RWPE2 (cell line): ENCODE measurements at places on chromosomes 16 and 17.
A peak's percentile ranks its signal among the peaks of the same experiment; 100 is the strongest.

GRCh38 chr16:81138831-81139557 is 42.8 kb upstream of the GCSH start:
- no peak overlapping the region for H3K27ac ChIP-seq
- H3K4me3 ChIP-seq = no peak overlapping the region
- no peaks in the 10 kb centered on the region for H3K27me3 ChIP-seq
- peaks cover 7% of the 10 kb centered on the region for H3K4me1 ChIP-seq
- no peak for DNase-seq

DNA sequence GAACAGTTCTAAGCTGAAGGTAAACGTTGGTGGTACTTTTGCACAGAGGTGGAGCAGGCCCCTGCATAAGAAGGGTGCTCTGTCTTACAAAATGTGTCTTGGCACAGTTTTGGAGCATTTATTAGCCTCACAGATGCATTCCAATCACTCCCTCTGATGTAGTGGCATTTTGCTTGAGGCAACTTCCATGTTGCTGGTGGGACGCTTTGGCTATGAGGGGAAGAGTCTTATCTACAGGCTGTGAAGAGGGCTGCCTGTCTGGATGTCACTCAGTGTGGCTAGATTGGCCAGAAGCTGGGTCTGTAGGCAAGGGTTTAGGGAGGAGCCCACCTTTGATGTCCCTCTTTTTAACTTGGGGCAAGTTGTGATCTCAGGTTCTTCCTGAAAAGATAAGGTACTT is 2.6 kb upstream of the RARA start:
- peaks cover 27% of the 10 kb centered on the region for H3K36me3 ChIP-seq
- H3K27me3 ChIP-seq = no peaks in the 10 kb centered on the region
- peaks cover 49% of the 10 kb centered on the region for H3K4me1 ChIP-seq
- H3K27ac ChIP-seq = peak overlapping the region; percentile 97

DNA sequence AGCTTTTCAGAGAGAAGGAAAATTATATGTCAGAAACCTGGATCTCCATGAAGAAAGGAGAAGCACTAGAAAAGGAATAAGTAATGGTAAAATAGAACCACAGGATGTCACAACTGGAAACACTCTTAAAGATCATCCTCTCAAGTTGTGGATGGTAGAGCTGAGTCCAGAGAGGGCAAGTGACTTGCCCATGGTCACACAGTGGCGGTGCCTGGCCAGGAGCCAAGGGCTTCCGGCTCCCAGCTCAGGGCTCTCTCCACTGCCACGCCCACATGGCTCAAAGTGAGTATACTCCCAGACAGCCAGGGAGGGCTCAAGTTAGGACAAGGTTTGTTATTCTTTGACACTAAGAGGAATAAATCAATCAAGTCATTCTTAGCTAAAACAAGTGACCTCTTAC is 159.8 kb downstream of the COPRS start:
- no peak overlapping the region for H3K27ac ChIP-seq
- H3K36me3 ChIP-seq = no peaks in the 10 kb centered on the region

DNA sequence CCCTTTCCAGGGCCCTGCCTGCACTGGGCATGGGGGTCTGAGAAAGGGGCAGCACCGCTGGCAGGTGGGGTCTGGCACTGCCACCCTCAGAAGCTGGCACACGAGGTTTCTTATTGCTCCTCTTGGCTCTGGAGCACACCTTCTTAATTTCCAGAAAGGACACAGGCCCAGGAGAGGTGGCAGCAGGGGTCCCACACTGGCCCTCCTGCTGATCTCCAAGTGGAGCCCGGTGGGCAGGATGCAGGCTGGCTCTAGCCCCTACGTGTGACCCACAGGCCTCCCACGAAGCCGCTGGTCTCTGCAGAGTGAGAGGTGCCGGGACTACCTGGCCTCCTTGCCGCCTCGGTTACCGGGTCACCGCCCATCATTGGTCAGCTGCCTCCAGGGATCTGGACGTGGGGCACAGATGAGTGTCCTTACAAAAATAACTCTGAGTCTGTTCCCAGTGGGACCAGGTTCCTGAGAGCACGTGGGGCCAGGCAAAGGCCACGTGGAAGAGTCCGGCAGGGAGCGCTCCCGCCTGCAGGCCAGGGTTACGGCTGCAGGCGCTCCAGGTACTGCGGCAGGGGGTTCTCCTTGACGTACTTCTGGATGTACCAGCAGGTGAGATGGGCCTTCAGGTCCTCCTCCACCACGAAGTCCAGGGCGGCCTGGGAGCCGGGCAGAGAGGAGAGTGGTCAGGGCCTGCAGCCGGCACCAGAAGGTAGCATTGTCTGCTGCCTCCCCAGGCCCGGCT is 10.3 kb downstream of the NATD1 start:
- no peak overlapping the region for H3K4me3 ChIP-seq
- H3K27me3 ChIP-seq = no peaks in the 10 kb centered on the region
- no peaks in the 10 kb centered on the region for H3K36me3 ChIP-seq
- no peak overlapping the region for H3K27ac ChIP-seq

DNA sequence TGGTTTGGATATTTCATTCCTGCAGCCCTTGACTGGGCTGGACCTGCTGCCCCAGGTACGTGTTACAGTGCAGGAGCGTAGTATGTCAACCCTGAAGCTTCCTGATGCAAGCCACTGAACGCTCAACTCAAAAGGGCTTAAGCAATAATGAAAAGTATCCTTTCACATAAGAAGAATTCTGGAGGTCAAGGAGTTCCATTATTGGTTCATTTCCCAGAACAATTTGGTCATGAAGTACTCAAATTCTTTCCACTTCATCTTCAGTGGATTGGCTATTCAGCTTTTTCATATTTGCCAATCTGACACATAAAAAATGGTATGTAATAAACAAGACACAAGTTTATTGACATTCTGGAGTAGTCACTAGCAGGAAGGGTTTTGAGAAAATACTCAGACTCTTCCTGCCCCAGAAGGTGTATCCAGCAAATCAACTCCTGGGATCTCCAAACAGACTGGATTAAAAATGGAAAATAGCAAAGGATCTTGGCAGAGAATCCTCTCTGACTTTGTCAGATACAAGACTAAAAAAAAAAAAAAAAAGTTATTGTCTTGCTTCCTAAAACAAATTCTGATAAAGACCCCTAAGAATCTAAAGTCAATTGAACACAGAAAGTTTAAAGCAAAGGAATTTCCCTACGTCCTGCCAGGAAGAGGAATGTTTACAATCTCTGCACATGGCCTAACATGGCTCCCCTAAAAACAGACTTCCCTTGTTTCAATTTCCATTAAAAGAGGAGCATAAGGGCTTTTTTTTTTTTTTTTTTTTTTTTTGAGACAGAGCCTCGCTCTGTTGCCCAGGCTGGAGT is 37.5 kb upstream of the WSB1 start:
- no peak overlapping the region for H3K4me3 ChIP-seq
- no peaks in the 10 kb centered on the region for H3K36me3 ChIP-seq
- H3K27me3 ChIP-seq = no peaks in the 10 kb centered on the region
- DNase-seq = no peak
- H3K27ac ChIP-seq = no peak overlapping the region
- H3K4me1 ChIP-seq = no peaks in the 10 kb centered on the region

DNA sequence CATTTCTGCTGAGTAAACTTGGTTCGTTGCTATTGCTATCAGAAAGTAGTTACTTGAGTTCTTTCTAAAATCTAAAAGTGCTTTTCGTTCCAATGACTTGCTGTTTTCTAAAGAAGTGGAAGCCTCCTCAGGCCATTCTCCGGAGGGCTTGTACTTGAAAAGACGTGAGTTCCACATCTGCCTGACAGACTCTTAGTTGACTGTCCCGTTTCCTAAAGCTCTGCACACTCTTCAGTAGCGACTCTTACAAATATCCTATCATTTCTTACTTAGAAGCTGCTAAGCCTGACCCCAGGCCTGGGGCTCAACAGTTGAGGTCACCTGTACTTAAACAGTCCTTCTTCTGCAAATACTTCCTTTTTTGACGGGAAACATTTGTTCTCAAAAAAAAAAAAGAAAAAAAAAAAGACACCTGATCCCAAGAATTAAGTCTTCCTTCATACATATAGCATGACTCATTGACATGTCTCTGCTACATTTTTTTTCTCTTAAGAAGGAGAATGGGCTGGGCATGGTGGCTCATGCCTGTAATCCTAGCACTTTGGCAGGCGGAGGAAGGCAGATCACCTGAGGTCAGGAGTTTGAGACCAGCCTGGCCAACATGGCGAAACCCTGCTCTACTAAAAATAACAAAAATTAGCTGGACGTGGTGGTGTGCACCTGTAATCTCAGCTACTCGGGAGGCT is 61.5 kb downstream of the DHRS7C start:
- peaks cover 7% of the 10 kb centered on the region for H3K36me3 ChIP-seq
- H3K4me1 ChIP-seq = peaks cover 7% of the 10 kb centered on the region
- H3K4me3 ChIP-seq = no peak overlapping the region
- DNase-seq = no peak
- peak overlapping the region; percentile 80 for H3K27ac ChIP-seq

- no peak for DNase-seq
- peaks cover 22% of the 10 kb centered on the region for H3K36me3 ChIP-seq
- H3K4me1 ChIP-seq = no peaks in the 10 kb centered on the region
- peak overlapping the region; percentile 74 for H3K27ac ChIP-seq
These were observed 518 bp downstream of the SH2B1 start for GRCh38 chr16:28863929-28864793.

DNA sequence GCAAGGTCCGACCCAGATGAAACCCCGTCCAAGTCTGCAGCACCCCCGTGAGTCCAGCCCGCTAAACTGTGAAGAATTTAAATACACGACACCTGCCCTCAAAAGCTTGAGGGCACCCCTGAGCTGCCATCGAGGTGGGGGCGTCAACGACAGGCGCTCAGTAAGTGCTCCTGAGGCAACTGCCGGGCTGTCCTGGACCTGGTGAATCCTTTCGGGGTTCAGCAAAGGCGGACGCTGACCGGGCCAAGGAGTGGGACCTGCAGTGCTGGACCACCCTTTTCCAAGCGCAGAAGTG is 512 bp upstream of the ENDOV start:
- no peak for DNase-seq
- H3K27me3 ChIP-seq = no peaks in the 10 kb centered on the region
- no peak overlapping the region for H3K27ac ChIP-seq
- peaks cover 3% of the 10 kb centered on the region for H3K4me1 ChIP-seq

GRCh38 chr17:50763716-50764475 is 3.4 kb downstream of the ANKRD40CL start:
- H3K4me3 ChIP-seq = no peak overlapping the region
- no peaks in the 10 kb centered on the region for H3K27me3 ChIP-seq
- peaks cover 6% of the 10 kb centered on the region for H3K4me1 ChIP-seq
- no peak overlapping the region for H3K27ac ChIP-seq
- no peaks in the 10 kb centered on the region for H3K36me3 ChIP-seq

DNA sequence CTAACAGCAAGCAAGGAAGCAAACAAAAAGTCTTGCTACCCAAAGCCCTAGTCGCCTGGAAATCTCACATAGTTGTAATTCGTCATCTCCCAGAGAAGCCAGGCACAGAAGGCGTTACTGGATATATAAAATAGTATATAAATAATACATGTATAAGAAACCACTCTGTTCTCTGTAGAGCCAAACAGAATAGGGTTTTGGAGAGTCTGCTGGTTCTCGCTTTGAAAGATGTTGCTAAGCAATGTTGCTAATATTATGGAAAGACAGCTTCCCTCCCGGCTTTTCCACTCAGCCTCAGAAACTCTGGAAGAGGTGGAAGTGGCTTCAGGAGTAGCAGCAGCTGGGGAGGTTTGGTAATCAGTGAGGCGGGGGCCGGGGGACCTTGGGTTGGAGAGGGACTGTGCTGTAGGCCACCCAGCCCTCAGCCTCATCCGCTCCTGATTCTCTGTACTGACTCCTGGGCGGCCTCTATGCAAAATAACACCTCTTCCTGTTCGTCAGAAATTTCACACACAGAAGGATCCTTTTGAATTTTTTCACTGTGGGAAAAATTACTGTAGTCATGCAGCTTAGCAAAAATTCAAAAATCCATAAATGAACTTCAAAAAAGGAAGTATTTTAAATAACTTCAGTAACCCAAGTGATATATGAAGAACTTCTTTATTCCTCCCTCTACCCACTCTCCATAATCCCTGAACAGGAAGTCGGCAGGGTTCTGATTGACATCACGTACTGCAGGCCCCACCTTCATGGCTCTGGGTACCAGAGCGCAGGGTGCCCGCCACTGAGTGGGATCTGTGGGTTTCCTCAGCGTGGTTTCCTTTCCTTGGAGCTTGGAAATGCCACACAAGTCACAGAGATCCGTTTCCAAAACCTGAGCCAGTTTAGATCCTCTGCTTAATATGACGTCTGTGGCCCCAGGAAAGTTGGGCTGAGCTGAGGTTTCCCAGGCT is 51.4 kb downstream of the RAP1GAP2 start:
- H3K36me3 ChIP-seq = no peaks in the 10 kb centered on the region
- no peaks in the 10 kb centered on the region for H3K27me3 ChIP-seq
- H3K4me3 ChIP-seq = no peak overlapping the region
- no peak overlapping the region for H3K27ac ChIP-seq
- H3K4me1 ChIP-seq = no peaks in the 10 kb centered on the region

GRCh38 chr16:51557670-51558069 is 406.6 kb upstream of the SALL1 start:
- DNase-seq = no peak
- no peaks in the 10 kb centered on the region for H3K27me3 ChIP-seq
- H3K4me1 ChIP-seq = peaks cover 26% of the 10 kb centered on the region
- H3K4me3 ChIP-seq = no peak overlapping the region
- H3K27ac ChIP-seq = peak overlapping the region; percentile 44

GRCh38 chr17:5915337-5915736 is 154.8 kb upstream of the WSCD1 start:
- no peaks in the 10 kb centered on the region for H3K4me1 ChIP-seq
- H3K27me3 ChIP-seq = no peaks in the 10 kb centered on the region
- no peak overlapping the region for H3K4me3 ChIP-seq
- DNase-seq = no peak

DNA sequence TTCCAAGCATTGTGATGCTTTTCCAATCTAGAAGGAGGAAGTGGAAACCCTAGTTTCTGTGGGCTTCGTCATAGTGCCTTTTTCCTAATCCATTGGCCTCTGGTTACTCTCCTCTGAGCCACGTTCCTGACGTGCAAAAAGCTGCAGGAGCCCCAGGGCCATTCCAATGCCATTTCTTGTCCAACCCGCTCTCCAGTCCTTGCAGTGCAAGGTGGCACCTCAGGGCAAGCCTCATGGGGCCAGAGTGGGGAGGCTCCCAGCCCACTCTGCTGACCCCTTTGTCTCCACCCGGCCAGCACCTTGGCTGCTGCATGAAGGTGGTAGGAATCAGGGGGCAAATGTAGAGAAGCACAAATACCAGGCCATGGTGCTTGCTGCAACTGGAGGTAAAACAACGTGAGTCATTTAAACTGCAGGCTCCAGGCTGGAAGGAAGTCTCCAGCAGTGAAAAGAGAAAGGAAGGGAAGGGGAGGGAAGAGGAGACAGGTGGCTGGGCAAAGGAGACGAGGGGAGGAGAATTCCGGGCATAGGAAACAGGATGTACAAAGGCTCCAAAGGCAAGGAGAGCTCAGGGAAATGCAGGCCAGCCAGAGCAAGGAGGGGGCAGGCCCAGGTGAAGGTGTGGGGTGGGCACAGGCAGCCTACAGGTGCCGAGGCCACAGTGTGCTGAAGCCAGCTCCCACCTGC is 168.2 kb upstream of the TNRC6C start:
- no peak overlapping the region for H3K27ac ChIP-seq
- peaks cover 5% of the 10 kb centered on the region for H3K27me3 ChIP-seq
- no peak for DNase-seq
- H3K4me1 ChIP-seq = no peaks in the 10 kb centered on the region
- no peak overlapping the region for H3K4me3 ChIP-seq
